ENCODE measurements at places on chromosomes 11 and 22.

DNA sequence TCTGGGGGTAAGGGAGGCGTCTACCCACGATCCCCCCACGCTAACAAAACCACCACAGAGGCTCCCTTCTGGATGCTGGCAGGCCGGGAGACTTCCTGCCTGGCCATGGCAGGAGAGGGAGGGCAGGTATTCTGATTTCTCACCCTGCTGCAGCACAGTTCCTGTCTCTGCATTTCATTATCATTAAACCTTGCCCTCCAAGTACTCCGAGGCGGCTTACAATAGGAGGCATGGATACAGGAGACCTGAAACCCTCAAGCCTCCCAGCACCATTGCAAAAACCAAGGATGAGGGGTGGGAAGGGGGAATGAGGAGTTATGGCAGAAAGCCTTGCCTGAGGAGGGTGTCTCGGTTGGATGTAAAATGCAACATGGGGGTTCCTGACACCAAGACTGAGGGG lies 44.1 kb upstream of the MN1 start:
- DNase-seq: no peak

DNA sequence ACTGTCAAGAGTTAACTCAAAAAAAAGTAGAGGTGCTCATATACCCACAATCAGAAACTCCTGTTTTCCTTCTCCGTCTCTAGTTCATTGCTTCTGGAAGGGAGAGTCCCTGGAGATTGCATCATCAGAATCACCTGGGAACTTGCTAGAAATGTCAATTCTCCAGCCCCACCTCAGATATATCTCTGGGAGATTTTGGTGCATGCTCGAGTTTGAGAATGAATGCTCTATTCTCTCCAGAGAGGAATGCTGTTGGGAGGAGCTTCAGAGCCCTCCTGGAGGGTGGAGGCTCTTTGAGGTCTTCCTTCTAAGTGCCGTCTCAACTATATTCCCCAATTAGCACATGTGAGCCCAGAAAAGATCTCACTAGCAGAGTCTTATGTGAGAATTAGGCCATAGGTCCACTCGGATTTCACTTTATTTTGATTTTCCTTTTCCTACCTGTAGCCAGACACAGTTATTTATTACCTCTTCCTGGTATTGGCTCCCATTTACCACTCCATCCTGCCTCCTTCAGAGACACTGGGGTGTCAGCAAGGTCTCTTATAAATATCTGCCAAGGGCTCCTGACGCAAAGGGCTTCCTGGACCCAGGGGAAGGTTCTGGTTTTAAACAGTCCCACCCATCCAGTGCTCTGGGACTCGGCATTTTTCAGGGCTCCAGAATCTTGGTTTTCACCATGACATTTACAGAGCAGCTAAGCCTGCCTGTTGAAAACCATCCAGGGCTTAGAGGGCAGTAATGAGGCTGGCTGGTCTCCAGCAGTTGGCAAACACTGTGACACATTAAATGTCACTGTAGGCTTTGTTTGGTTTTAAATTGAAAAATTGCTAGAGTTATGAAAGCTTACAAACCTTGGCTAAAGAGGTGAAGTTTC lies 136.2 kb downstream of the CD44 start:
- DNase-seq: no peak

DNA sequence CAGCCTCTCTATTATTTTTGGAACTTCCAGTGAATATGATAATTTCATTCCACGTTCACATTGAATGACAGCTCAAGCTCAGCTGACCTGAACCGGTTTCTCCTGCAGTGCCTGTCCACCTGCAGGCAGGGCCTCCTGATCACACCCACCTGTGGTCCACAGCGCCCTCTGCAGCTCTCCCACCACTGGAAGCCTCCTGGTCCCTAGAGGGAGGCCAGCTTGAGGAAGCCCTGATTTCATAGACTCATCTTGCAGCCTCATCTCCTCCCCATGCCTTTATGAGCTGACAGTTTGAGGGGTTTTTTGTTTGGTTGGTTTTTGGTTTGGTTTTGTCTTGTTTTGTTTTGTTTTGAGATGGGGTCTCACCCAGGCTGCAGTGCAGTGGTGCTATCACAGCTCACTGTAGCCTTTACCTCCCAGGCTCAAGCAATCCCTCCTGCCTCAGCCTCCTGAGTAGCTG lies 29.9 kb upstream of the MALAT1 start:
- DNase-seq: no peak

- no peak for DNase-seq
These were observed 45.6 kb downstream of the PTPRJ start for GRCh38 chr11:48025984-48026340.

GRCh38 chr11:96357794-96358193 lies 14.8 kb upstream of the MAML2 start:
- no peak for DNase-seq

All from non-pigmented ciliary epithelial cell (primary cell).